NCI-H1930 (cell line): ENCODE measurements at places on chromosomes 4 and X.
A peak's percentile ranks its signal among the peaks of the same experiment; 100 is the strongest.

DNA sequence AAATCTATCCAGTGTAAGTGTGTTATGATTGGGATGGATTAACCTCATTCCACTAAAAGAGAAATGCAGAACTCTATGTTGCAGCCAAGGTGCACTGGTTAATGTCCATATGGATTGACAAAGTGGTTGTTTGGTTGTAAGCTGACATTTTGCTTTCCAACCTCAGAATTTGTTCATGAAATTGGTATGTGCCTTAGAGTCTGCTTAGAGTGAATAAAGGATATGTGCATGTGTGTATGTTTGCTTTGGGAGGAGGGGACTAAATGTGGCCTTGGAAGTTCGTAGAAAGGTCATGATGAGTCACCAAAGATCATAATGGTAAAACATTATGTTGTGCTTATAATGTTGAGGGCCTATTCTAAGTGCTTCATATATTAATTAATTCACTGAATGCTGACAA, 44.1 kb upstream of the MBNL3 start:
- no peak for DNase-seq

GRCh38 chr4:40149960-40150385, 46.9 kb upstream of the RHOH start:
- peak; percentile 1 for DNase-seq

GRCh38 chr4:212438-213188, 88.3 kb downstream of the ZNF718 start:
- DNase-seq: no peak

DNA sequence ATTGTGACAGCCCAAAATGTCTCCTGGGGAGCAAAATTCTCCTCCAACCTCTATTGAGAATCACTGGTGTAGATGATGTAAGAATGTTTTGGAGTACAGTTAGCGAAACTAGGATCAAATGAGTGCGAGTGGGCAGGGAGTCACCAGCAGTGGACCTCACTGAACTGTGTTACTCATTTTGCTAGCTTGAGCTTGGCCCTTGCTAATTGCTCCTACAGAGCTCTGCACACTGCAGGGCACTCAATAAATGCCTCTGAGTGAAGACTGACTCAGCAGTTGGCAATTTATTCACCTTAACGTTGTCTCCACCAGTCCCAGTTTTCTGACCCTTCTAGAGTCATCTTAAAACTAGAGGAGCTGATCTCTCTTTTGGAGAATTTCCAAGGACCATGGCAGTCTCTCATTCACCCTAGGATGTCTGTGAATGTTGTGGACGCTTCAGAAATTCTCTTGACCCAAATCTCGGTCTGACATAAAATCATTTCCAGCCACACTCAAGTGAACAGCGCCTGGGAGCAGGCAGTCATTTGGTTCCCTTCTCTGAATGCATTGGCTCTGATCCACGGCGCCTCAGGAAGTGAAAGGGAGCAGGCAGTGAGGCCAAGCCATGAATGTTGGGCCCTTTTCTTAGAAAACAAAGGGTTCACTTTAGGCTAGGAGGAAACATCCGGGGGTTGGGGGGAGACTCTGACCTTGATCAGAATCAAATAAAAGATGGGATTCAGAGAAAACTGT, 148.1 kb downstream of the NWD2 start:
- DNase-seq: no peak

GRCh38 chrX:134932528-134933217, 58.1 kb upstream of the SMIM10 start:
- no peak for DNase-seq

DNA sequence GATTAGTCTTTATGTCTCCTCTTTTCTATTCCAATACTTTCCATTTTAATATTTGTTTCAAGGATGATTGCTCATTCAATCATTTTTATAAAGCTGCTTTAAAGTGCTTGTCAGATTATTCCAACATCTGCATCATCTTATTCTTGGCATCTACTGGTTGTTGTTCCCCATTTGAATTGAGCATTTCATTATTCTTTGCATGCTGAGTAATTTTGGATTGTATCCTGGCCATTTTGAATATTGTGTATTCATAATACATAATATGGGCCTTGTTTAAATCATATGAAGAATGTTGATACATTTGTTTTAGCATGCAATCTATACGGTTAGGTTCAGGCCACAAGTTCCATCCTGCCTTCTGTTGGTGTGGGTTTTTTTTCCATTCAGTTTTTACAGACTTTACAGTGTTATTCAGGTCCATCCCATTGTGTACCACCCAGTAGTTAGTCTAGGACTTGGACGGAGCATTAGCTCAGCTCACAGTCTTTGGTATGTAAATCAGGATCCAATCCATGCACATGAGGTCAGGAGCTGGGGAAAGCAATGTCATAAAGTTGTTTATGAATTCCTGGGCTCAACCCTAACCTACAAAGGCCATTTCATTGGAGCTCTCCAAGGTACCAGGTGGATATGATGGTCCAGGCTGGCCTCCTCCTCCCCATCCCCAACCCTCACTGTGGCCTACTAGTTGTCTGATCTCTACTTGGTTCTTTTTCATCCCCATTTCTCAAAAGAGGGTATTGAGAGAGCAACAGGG, 20.3 kb downstream of the RGN start:
- no peak for DNase-seq

- DNase-seq: no peak
Observed at GRCh38 chrX:76127341-76127740, 45.5 kb upstream of the PBDC1 start.

DNA sequence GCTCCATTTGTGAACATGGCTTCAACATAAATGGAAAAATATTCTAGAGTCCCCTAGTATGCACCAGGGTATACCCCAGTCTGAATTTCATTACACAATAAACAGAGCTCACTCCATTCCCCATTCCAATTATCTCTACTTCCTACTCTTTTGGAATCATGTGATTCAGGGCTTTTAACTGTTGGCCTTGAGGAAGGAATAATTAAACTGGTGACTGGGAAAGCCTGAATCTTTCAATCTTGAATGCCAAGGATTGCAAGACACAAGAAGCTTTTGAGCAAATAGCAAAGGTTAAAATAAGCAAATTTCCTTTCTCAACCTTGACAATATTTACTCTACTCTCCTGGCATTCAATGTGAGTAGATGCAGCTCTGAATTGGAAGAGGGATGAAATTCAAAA, 77.5 kb upstream of the INPP4B start:
- DNase-seq: no peak

DNA sequence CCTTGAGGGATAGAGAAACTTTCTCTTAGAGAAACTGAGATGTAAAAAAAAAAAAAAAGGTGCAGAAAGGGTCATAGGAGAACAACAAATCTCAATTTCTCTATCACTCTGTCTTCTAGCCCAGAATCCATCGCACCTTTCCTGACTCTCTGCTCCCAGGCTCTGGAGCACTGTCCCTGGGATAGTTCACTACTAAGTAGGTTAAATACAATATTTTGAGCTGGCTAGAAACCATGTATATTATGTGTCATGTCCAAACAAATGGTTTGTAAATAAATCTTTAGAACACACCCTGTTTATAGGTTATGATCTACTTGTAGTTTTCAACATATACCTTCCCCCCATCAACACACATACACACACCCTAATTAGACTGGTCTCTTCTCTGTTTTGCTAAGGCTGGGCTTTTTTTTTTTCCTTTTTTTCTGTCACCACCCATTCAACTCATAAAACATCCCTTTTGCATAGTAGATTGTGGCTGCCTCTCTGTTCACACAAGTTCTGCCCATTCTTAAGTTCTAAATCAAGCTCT, 124.4 kb downstream of the KLHL13 start:
- DNase-seq: no peak

- no peak for DNase-seq
Observed at GRCh38 chrX:37348971-37349220, 268 bp upstream of the PRRG1 start.

GRCh38 chrX:131305926-131306325, 16.8 kb upstream of the IGSF1 start:
- no peak for DNase-seq

- no peak for DNase-seq
Observed at GRCh38 chrX:2484721-2485648, 15.8 kb downstream of the DHRSX start.

DNA sequence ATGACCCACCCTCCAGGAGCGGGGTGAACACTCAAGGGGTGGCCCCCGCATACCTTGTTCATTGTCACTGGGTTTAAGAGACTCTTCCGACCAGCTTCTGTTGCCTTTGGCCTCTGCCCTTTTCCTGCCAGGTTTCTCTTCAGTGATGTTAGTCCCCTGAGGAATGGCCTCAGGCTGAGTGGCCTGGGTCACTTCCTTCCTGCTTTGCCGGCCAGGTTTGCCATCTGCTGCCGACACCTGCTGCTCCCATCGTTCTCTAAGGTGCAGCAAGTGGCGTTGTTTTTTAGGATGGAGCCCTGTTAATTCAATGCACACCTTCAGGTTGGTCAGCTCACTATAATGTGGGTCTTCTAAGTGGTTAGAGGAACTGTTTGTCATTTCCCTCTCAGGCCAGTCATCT, 34.2 kb downstream of the BCOR start:
- DNase-seq: no peak

DNA sequence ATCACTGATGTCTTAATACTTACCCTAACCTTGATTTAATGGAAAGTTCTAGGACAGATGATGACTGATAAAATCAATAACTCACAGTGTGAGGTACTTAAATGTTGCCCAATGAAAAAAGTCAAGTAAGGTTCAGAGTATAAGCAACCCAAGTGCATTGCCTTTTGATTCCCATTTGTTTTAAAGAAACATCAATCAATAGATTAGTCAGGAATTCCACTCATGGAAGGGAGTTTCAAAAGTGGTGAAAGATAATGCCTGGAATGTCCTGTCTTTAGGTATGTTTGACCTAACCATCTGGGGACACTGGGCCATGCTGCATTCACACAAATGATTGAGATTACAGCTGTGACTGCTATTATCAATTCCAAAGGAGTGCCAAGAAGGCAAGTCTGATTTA, 259.7 kb downstream of the PPARGC1A start:
- DNase-seq: no peak

- DNase-seq: no peak
Observed at GRCh38 chr4:46123913-46124755, at the start of gene GABRG1. Gene GABRG1 (minus strand): TSS chr4:46124054. CDS start chr4:46123913, 141 bp downstream.

DNA sequence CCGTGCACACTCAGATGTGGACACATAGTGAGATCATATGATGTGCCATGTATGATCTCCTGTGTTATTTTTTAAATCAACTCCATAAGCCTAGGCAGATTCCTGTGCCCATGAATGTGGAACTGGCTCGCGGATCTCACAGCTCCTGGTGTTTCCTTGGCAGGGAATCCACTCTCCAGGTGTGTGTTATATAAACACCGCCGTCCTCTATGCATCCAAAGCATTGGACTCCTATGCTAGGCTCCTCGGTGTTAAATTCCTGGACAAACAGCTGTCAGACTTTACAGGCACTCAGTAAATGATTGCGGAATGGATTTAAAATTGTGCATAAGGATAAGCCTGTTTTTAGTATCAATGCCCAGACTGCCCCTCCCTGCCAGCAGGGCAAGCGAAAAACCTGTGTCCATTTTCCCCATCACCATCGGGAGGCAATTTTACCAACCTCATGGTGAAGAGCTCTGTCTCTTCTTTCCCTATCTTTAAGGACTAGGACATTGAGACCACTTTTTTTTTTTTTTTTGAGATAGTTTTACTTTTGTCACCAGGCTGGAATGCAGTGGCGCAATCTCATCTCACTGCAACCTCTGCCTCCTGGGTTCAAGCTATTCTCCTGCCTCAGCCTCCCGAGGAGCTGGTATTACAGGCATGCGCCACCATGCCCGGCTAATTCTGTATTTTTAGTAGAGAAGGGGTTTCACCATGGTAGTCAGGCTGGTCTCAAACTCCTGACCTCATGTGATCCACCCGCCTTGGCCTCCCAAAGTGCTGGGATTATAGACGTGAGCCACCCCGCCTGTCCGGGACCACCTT, 23.6 kb upstream of the GPR78 start:
- DNase-seq: no peak

- DNase-seq: no peak
Observed at GRCh38 chr4:38381788-38382187, 282.2 kb upstream of the KLF3 start.

DNA sequence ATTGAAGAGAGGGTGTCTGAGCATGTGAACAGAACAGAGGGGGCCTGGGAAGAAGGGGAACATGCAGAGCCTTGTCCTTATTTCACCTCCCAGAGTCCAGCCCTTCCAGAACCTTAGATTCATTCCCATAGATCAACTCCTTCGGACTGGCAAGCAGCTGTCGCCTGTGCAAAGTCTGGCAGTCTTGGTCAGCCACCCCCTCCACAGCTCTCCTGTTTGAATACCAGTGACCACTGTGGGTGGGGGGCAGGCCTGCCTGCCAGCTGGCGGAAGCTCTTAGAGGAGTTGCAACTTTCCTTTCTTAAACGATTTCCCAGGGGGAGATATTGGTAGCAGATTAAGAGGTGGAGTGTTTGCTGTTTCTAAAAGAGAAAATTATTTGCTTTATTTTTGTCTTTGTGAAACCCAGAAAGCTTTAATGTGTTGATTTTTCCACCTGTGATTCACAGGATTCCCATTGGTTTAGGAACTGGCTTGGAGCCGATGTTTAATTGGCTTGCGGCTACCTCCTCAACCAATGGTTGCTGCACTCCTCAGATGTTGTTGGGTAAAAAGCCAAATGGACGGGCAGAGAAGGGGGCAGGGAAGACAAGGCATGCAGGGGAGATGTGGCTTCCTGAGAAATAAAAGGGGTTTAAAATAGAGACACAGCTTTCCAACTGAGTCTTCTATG, 62.2 kb upstream of the PRPS1 start:
- peak; percentile 0 for DNase-seq

DNA sequence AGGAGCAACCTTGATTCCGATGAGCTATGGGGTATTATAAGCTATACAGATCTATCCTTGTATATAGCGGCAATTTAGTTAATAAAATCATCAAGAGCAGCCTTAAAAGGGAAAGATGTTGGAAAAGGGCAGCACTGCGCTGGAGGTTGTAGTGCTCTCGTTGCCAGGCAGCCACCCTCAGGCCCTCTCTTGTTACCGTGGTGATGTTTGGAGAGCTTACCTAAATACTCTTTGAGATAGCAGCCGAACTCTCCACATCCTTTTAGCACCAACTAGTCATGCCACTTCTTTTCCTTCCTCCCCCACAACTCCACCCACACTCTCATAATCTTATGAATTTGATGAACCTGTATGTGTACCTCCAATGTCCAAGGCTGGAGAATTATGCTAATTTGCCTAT, 3.8 kb upstream of the RADX start:
- DNase-seq: no peak

DNA sequence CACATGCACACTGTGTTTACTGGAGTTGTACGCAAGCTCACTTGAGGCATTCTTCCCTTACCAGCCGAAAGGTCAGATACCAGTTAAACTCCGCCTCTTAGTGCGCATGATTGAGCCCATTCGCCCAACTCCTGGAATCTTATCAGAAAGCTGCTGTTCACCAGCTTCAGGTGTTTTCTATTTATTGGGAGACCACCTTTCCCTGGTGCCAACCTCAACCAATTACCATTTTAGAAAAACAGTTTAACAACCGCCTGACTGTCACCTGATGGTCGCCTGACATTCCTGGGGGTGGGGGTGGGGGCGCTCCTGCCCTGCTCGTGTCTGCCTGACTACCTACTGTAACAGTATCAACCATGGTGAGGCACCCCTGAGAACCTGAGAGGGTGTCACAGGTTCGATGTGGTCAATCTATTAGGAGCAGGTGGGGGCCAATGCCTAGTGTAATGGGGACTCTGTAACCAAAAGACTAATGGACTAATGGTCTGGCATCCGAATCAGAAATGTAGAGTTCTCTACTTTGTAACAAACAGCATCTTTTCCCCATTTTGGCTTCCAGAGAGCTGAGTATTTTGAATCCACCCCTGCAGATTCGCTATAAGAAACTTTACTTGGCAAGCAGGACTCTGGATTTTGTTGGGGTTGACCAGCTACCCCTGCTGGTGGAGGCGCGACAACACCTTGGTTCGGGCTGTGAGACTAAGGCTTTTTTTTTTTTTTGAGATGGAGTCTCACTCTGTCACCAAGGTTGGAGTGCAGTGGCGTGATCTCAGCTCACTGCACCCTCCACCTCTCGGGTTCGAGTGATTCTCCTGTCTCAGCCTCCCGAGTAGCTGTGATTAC, 58.2 kb upstream of the ZNF157 start:
- no peak for DNase-seq
